Stimulated activated CD8-positive, alpha-beta memory T cell treated with anti-CD3 and anti-CD28 coated beads, Interleukin-2, amount 100 ng/mL, for 48 hours (primary cell): ENCODE measurements at places on chromosomes 5 and 9.

DNA sequence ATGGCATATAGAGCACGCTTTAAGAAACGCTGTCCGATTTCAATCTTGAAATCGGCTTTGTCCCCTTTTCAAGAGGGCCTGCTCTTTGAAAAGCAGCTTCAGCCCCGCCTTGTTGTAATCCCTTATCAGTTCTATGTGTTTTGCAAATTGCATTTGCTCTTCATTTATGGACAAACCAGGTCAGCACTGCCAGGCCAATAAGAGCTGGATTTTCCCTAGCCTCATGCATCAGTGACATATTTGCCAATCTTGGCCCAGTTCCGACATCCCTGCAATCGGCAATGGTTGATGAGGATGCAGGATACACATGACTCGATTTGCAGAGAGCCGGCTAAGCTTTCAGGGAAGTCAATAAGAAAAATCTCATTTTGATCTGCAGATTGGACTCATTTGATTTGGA is 529.1 kb upstream of the CLINT1 start:
- no peak for DNase-seq

GRCh38 chr5:40680741-40681362 is 1.1 kb downstream of the PTGER4 start:
- no peak for DNase-seq

DNA sequence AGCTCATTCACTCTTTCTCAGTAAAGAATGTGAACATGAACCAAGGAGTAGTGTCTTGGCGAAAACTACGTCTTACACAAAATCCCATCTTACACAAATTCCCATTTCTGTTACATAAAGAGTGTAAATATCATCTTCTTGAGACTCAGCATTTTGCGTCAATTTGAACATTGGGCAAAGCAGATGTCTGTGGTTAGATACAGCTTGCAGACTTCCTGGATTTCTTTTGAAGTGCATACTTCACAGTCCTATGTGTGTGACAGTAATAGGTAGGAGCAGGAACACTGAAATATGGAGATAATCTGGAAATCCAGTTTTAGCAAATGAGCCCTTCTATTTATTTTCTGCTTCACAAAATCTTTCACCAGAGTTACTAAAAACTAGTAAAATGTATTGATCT is 58.8 kb downstream of the C6 start:
- no peak for DNase-seq

DNA sequence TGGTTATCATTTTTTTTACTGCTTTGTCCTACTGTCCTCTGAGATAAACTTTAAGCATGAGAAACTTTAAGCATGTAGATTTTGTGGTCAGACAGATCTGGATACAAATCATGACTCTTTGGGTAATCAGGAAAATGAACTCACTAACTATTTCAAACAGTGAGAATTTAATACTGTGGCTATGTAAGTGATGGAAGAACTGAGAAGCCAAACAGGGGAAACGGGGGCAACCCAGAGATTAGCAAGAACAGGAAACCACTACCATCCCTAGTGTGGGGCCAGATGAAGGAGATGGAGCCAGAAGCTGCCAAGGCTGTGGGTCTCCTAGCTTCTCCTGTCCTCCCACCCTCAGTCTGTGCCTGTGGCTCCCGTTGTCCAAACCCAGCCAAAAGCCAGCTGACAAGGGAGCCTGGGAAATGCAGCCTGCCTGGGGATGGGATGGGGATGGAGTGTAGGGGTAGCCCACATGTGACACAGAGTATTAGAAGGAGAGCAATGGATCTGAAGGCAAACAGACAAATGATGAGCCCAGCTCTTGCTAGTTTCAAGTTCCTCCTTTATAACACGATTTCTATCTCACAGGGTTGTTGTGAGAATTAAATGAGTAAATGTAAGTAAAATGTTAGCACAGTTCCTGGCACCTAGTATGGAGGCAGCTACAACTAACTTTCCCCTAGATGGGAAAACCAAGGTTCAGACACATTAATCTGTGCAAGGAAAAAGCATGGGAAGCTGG is 27.7 kb upstream of the CDC23 start:
- DNase-seq = no peak

DNA sequence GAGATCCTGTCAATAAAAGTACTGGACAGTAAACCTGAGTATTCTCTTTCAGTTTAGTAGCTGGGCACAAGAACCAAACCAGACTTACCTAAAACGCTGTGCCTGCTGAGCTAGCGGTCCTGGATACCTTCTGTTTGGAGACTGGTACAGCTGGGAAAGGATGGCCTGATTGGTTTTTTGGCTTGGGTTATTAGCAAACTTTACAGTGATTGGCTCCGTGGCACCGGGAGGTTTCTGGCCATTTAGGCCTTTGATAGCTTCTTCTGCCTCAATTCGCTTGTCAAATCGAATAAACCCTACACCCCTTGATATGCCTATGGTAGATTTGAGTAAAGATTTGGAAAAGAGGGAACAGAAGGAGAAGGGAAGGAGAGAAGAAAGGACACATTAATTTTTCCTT is 124.7 kb downstream of the ELAVL2 start:
- DNase-seq = no peak

- no peak for DNase-seq
Measured at GRCh38 chr5:61461926-61462325, 129.9 kb downstream of the ZSWIM6 start.

DNA sequence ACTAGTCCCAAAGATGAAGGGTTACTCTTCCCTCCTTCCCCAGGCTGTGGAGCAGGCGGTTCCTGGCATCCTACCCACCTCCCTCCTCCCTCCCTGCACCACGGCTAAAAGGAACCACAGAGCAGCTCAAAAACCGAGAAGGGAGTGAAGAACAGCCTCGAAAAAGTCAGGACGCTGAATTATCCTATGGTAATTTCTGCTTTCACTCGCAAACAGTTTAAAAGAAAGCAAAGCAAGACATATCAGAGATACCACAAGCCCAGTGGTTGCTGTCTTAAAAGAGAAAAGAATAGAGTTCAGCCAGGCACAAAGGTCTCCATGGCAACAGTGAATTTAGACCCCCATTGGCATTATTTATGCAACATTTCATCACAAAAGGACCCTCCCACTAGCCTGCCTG is 315.4 kb downstream of the CTNND2 start:
- no peak for DNase-seq

DNA sequence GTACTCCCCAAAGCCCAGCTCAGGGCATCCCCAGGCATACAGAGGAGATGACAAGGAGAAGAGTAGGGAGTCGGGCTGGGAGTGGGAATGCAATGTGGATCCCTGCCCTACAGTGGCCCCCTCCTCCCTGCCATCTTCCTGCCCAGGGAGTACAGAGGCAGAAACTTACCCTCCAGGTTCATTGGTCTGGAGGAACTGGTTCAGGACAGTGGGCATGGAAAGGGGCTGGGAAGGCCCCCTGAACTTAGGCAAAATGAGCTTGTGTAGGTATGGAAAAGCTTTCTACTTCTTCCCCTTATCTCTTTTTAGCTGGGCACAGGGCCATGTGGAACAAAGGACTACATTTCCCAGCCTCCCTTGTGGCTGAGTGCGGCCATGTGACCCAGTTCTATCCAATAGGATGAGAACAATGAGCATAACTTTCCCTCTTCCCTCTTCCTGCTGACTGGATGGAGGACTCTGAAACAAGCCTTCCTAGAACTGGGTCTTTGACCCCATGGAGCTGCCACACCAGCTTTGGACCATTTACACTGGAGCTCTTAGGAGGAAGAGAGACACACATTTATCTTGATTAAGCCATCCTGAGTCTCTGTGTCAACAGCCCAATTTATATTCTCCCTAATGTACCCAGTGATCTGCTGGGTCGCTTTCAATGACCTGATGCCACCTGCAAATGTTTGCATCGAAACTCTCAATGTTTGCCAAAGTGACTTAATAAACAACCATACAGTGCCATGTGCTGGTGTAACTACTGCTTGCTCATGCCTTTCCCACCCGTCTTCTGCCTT is 25.0 kb upstream of the HMCN2 start:
- DNase-seq = no peak

DNA sequence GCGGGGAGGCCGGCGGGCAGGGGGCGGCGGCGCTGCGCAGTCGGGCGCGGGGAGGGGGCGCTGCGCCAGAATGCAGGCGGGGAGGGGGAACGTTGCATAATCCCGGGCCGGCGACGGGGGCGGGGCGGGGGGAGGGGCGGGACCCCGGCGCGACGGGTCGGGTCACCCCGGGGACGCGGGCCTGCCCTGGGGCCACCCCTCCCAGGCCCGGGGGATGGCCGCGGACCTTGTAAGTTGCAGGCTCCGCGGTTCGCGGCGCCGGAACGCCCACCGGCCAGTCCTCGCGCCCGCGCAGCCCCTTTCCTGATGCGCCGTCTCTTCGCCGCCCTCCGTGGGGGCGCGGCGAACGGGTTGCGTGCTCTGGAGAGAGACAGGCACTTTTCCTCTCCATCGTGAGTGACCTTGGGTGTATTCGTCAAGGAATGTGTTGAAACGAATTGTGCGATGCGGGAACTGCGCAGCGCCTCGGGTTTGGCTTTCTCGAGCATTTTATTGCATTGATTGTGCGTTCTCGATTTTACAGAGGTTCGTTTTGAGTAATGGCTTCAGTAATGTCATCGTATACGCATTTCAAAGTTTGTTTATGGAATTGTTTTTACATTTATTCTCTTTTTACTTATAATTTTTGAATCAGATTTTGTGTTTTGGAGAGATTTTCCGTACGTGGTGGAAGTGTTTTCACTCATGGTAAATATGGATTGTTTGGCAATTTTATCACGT is 802 bp downstream of the SPIN1 start:
- DNase-seq = no peak

- DNase-seq = no peak
Measured at GRCh38 chr5:50653946-50654345, 12.5 kb upstream of the PARP8 start.

GRCh38 chr9:90945336-90945735 is 143.7 kb downstream of the SYK start:
- no peak for DNase-seq

- DNase-seq = no peak
Measured at GRCh38 chr9:19511694-19512093, 102.9 kb downstream of the ACER2 start.

DNA sequence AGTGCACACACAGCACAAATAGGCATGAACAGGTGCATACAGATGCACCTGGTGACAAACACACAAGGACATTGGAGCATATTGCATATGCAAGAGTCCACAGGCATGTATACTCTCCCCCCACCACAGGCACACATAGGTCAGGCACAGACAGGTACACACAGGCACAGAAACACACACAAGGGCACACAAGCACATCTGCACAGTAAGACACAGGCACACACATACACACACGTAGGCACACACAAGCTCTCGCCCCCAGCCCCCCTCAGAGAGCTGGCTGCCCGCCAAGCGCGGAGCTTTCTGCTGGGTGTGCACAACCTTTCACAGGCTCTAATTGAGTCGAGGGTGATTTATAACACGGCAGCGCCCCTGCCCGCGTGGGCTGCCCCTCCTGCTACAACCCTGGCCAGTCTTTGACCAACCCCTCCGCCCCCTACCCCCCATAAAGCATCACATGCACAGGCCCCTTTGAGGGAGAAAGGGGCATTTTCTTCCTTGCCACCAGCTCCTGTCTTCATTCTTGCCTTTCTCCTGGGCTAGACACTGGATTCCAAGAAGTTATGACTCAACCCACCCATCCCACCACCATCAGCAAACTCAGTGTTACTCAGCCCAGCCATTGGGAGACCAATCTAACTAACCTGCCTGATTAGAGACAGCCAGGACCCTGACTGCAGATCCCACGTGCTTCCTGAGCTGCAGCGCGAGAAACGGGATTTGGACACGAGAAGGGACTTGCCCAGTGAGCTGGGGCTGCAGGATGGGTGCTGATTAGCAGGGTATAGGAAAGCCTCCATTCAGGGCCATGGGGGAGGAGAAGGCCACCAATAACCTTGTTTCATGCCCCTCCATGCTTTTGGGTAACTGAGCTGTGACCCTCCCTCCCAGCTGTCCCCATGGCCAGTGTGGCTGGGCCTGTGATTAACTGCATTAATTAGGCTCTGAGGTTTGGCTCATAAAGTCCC is 42.8 kb upstream of the PSD2 start:
- no peak for DNase-seq
